ENCODE measurements at places on chromosomes 6 and 20. TPM values are rescaled to one million over a fixed set of nuclear protein-coding genes. Genes with fewer than 3 reads are reported as not detected.

Gene AKAP7
- 21.1 TPM for total RNA-seq

Gene CLPSL2
- total RNA-seq = not detected

Gene F13A1
- 196 TPM for total RNA-seq

Gene ZKSCAN3
- total RNA-seq = 6.1 TPM

- H3K27ac ChIP-seq = no peak overlapping the region
- H3K36me3 ChIP-seq = no peaks in the 10 kb centered on the region
- no peak for DNase-seq
These were observed 4.5 kb downstream of the CCN6 start for GRCh38 chr6:112058243-112059032.

GRCh38 chr6:152552616-152553209 is 84.4 kb downstream of the SYNE1 start:
- H3K27me3 ChIP-seq = no peaks in the 10 kb centered on the region
- H3K4me3 ChIP-seq = no peak overlapping the region
- H3K36me3 ChIP-seq = no peaks in the 10 kb centered on the region
- peak; percentile 75 for DNase-seq
- H3K27ac ChIP-seq = no peak overlapping the region

Measured in sigmoid colon (tissue), 7 donors.